ENCODE measurements at places on chromosomes 3 and 15. TPM values are rescaled to one million over a fixed set of nuclear protein-coding genes. Genes with fewer than 3 reads are reported as not detected.

DNA sequence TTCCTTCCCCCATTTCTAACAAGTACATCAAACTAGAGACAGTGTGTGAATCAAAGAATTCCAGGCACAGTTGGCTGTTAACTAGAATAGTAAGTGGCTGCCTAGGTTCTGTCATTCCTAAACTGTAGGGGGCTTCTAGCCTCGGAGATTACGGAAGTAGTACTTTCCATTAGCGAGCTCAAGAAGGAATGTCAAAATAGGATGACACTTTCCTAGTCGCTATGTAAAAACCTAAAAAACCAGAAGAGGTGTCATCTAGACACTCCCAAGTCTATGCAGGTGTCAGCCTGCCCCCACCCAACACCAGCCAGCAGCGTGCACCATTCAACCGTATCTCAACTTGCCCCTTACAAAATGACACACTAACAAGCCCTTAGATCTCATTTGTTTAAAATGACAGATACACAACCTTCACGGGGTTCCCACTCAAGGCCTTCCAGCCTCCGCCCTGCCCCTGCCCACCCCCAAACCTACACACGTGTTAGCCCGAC lies 874 bp downstream of the INO80 start:
- no peak for DNase-seq

DNA sequence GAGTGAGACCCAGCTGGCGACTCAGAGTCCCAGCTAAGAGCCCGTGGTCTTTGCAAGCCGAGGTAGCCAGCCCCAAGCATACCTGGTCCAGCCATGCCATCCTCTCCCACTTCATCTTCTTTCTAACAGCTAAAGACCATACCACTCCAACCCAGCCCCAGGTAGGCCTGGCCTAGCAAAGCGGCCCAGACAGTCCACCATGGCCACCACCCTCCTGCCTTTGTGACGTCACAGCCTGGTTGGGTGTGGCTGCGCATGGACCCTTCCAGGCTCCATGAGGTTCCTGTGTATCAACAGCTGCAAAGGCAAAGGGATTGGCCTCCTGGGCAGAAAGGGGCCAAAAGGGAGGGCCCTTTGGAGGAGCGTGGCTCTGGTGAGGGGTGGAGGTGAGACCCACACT lies 4.1 kb downstream of the NTRK3 start:
- DNase-seq: no peak

- DNase-seq: no peak
Observed at GRCh38 chr3:188792793-188793192, 379.0 kb upstream of the TPRG1 start.

- DNase-seq: peak; percentile 82
Observed at GRCh38 chr15:78004919-78005634, 72.4 kb downstream of the TBC1D2B start.

- no peak for DNase-seq
Observed at GRCh38 chr3:131972091-131972490, 62.7 kb downstream of the CPNE4 start.

GRCh38 chr3:148389916-148390315 lies 307.8 kb upstream of the AGTR1 start:
- DNase-seq: no peak

Gene COL7A1
- total RNA-seq: 9.4 TPM
